ENCODE measurements at places on chromosomes 5 and 9. TPM values are rescaled to one million over a fixed set of nuclear protein-coding genes. Genes with fewer than 3 reads are reported as not detected.
A peak's percentile ranks its signal among the peaks of the same experiment; 100 is the strongest.

Gene ROPN1L
- total RNA-seq, result 0.20 TPM

Gene QRFP
- not detected for total RNA-seq

- DNase-seq, result no peak
Observed at GRCh38 chr5:174159327-174160114, 114.0 kb downstream of the NSG2 start.

GRCh38 chr9:38747067-38747466 is 27.1 kb upstream of the FAM240B start:
- DNase-seq, result no peak

- DNase-seq, result no peak
Observed at GRCh38 chr9:78289474-78289873, 7.5 kb upstream of the PSAT1 start.

GRCh38 chr5:5342784-5343183 is 79.7 kb upstream of the ICE1 start:
- no peak for DNase-seq

- DNase-seq, result no peak
Observed at GRCh38 chr5:129664336-129664937, 83.5 kb upstream of the MINAR2 start.

Gene PCDHB3
- total RNA-seq, result not detected

Gene CYSRT1
- total RNA-seq, result 0.49 TPM

DNA sequence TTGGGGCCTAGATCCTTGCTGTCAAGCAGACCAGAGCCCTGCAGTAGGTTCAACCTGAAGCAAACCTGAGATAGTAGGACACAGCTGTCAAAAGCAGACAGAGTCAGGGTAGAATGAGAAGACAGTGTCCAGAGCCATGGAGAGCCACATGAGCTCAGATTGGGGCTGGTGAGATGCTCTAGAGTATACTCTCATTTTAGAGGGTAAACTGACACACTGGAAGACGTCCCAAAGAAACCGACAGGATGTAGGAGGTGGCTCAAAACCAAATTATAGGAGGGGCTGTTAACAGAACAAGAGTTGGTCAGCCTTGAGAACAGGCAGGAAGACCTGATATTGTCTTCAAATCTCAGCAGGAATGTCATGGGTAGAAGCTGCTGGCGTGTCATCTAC is 11.5 kb downstream of the CCDC69 start:
- peak; percentile 21 for DNase-seq

DNA sequence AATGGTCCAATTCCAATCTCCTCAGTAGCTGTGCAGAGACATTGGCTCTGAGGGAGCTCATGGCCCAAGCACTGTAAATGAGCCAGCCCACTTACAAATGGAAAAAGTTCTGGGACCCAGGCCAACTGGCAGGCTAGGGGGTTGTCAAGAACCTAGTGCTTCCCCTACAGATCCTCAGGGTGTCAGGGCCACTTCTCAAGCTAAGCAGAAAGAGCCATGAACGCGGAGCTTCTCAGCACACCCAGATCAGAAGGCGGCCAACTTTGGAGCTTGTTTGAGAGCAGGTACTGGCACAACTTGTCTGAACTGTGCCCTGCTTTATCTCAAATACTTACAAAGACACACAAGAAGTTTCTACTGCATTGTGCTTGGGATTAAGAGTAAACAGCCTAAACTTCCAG is 17.5 kb downstream of the TLE1 start:
- no peak for DNase-seq

- DNase-seq, result no peak
Observed at GRCh38 chr5:91514400-91514799, 131.3 kb upstream of the ARRDC3 start.

Gene UIMC1
- 57.0 TPM for total RNA-seq

DNA sequence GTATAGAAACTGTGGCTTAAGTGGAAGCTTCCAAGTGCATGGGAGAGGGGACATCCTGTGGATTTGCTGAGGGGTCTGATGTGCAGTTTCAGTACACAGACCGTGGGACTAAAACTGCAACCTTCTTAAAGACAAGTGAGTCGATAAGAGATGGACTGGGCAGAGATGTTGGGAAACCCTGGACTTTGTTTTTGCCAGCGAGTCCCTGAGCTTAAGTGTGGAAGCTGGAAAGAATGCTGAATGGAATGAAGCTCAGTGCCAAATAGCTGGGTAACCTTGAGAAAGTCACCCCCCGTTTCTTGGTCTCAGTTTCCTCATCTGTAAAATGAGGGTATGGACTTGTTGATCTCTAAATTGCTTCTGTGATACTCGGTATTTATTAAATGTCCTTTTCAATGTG is 37.3 kb upstream of the KLF9 start:
- no peak for DNase-seq

DNA sequence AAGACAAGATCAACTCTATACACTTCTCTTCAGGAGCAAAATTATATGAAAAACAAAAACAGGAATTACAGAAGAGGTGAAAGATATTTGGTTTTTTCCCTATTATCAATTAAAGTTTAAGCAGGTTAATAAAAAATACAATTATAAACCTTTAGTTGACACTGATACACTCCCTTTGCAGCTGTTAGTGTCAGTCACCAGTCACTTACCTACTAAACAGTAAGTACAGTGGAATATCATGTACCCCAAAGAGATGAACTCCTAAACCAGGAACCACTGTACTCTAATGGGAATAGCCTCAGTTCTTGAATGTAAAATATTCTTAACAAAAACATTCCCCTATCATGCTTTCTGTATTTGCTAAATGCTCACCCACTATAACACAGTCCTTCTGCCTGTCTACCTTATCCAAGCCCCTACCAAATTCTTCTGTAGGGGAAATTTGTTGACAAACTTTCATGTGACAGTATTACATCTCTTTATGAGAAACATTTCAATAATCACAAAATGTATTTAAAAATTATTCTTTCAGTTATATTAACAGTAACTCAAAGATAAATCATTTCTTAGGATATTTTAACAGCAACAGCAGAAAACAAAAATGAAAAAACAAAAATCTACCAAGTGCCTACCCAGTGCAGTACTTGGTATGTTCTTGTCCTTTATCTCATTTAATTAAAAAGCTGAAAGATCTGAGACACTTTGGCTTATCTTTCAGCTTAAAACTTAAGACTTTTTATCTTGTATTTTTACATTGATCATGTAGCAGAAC is 212.8 kb downstream of the MLLT3 start:
- no peak for DNase-seq

All from activated T-helper 1 cell treated with anti-CD3 and anti-CD28 coated beads, Interleukin-12 subunit alpha, Interleukin-12 subunit beta, Interleukin-2, Interleukin-4 antibody, amounts not matched to agents 30 ng/mL and 10 ng/mL and 1 ng/mL, durations not matched to agents 14 hours and 24 hours and 36 hours (primary cell).